ENCODE measurements at places on chromosomes 2 and 18.

GRCh38 chr18:50268022-50268747, 1.9 kb upstream of the CFAP53 start:
- peak; percentile 23 for DNase-seq

DNA sequence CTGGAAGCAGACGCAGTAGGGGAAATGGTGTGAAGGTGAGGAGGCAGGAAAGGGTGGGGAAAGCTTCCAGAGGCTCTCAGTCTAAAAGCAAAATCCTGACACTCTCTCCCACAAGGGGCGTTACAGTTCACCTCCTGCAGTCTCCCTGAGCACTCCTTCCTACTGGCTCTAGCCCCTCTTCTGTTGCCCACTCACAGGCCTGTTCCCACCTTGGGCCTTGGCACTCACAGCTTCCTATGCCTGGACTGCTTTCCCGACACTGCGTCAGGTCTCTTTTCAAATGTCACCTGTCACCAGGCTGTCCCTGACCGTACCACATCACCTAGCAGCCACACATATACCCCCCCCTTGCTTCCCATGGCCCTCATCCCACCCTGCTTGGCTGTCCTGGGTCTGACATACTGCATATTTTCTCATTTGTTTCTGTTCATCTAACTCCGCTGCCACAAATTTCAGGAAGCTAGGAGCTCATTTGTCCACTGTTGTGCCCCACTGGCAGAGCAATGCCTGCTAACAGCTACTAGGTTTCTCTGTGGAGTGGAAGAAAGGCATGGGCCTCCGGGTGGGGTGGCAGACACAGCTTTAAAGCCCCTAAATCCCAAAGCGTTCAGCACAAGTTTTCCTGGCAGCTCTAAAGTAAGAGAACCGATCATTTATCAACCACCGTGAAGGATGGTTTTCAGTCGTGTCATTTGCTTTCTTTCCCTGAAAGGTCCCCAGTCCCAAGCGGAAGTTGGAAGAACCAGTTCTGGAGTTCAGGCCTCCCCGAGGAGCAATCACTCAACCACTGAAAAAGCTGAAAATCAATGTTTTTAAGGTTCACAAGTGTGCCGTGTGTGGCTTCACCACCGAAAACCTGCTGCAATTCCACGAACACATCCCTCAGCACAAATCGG, 118.8 kb downstream of the ZNF532 start:
- DNase-seq = no peak

DNA sequence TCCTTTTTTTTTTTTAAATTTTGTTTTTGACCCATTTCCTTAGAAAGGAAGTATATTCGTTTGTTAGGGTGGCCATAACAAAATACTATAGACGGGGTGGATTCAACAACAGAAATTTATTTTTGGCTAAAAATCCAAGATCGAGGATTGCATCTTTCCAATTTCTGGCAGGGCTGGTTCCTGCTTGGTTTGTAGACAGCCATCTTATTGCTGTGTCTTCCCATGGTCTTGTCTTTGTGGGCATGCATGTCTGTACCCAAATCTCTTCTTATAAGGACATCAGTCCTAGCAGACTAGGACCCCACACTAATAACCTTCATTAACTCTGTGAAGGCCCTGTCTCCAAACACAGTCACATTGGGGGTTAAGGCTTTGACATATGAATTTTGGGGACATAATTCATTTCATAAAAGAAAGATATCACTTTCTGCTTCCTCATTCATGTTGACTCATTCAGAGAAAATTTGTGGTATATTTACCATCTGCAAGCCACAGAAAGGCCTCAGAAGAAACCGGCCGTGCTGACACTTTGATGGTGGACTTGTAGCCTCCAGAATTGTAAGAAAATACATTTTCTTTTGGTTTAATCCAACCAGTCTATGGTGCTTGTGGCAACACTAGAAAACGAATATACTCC, 262.1 kb downstream of the LPIN1 start:
- no peak for DNase-seq

DNA sequence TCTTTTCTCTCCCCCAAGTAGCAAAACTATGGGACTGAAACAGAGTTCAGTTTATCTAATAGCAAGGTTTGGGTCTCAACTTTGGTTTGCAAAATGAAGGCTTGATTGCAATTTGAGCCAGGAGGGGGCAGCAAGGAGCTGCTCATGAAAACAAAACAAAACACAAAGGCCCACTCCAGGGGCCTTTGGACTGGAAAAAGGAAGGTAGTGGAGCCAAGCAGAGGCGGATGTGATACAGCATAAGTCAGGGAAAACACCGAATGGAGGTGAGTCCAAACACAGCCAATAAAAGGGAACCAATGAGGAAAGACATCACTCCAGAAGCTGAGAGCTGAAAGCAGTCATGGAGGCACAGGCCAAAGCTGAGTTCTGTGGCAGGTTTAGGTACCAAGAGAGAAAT, 799.7 kb upstream of the ACVR2A start:
- peak; percentile 62 for DNase-seq

- DNase-seq = no peak
These were observed 660 bp upstream of the MBP start for GRCh38 chr18:77133051-77133834.

All from NCI-H82 (cell line).